ENCODE measurements at places on chromosomes 12 and 14.

GRCh38 chr14:77965919-77966435, 166.1 kb downstream of the ADCK1 start:
- no peak for DNase-seq

- DNase-seq, result no peak
Observed at GRCh38 chr14:103699901-103700752, 15.1 kb downstream of the XRCC3 start.

DNA sequence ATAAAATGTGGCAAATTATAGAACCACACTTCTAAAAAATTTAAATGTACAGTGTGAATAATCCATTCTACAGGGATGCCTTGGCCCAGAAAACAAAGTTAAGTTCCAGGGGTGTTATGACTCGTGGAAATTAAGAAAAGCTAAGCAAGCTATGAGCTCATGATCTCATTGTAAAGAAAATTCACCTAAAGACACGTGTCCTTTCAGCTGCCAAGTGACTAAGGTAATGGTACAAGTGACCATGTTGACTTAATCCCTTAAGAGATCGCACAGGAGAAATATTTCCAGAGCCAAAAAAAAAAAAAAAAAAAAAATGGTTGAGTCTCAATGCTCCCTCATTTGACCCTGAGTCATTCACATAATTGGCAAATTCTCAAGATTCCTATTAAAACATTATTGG, 51.4 kb upstream of the ANO2 start:
- DNase-seq, result no peak

DNA sequence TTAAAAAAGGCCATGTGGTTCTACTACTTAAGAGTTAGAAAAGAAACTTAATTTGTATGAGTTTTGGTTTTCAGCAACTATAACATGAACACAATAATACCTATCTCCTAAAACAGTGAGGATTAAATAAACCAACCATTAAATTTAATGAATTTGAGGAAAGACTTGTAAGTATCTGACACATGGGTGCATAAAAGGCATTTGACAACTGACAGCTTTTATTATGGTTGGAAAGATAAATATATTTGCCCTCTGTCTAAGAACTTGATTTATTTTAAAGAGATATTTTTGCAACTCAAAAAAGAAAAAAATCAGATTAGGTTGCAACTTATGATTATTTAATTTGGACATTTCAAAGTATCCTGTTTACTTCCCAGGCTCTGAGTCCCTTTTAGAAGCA, 217.9 kb upstream of the EEA1 start:
- DNase-seq, result no peak

DNA sequence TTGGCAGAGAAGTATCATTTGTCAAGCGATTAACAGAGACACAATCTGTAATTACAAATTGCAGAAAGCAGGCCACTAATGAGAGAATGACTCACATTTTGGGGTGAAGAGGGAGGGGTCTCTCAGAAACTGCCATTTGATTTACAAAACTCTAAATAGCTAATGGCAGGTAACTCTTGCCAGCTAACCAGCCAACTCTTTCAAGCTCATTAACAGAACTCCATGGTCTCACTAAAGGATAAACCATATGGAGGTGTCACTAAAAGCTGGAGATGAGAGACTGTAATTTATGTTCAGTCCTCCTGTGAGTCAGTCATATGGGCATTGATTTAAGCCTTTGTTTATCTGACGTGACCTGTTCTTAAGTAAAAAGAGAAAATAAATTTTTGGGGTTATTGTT, 336.4 kb downstream of the FOXG1 start:
- no peak for DNase-seq

DNA sequence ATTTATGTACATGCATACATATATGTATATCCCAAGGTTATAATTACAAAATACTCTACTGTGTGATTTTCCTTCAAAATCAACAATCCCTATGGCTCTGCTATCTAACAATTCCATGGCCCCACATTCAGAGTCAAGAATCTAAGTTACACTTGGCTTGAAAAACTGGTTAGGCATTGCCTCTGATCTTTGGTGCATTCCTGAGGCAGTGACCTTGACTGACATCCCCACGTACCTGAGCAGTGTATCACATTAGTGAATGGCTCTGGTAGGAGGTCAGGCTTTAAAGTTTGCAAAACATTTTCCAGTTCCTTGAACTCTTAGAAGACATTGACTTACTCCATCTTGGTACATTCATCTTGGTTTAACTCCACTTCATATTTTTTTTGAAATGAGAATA, 8.5 kb upstream of the STON2 start:
- no peak for DNase-seq

- DNase-seq, result no peak
Observed at GRCh38 chr12:15782667-15783066, 6.5 kb downstream of the EPS8 start.

GRCh38 chr12:33061844-33062243, 165.3 kb upstream of the PKP2 start:
- DNase-seq, result no peak

Measured in T-helper 1 cell (primary cell).